ENCODE measurements at places on chromosomes 12 and 14.

- no peak for DNase-seq
Observed at GRCh38 chr14:26605602-26606001, 7.8 kb upstream of the NOVA1 start.

DNA sequence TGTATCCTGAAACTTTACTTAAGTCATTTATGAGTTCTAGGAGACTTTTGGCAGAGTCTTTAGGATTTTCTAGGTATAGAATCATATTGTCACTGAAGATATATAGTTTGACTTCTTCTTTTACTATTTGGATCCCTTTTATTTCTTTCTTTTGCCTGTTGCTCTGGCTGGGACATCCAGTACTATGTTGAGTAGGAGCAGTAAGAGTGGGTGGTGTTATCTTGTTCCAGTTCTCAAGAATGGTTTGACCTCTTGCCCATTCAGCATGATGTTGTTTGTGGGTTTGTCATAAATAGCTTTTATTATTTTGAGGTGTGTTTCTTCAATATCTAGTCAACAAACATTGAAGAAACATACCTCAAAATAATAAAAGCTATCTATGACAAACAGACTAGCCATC lies 35.0 kb downstream of the LIN7A start:
- no peak for DNase-seq

GRCh38 chr12:18551701-18552100 lies 186.1 kb downstream of the PLCZ1 start:
- DNase-seq: no peak

GRCh38 chr14:76546426-76547221 lies 170.7 kb downstream of the ESRRB start:
- no peak for DNase-seq

- DNase-seq: no peak
Observed at GRCh38 chr14:43184540-43184939, 1322.5 kb downstream of the FSCB start.

DNA sequence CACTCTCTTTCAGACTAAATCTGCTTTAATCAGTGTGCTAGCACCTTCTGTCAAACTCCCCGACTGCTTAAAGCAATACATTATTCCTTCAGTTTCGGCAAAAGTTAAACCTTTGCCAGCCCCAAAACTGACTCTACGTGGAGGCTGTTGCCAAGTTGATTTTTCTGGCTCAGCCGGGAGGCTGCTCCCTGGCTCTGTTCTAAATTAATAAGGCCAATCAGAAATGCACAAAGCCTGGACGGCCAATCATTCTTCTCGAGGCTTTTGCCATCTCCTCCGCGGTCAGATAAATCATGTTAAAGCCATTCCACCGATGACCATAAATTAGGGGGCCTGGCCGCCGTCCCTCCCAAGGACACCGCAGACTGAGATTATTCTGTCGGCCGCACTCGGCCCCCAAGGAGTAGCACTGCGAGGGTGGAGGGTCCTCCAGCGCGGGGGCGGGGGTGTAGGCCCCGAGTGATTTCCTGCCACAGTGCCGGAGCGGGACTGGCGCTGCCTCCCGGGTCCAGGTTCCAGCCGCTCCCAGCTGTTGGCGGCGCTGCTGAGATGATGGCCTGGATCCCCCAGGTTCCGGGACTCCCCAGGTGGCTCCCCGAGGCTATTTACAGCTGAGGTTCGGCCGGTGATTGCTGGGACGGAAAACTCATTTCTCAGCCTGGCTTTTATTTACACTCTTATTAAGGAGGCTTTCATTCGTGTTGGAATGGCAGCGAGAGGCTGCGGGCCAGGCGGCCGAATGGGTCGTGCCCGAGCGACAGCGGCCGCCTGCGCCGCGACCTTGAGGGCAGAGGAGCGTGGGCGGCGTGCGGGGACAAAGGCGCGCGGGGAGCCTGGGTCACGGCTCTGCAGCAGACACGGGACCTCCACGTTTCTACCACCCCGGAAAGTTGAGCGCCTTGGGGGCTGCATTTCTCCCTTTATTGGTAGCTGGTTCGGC lies 165.1 kb downstream of the MON2 start:
- DNase-seq: peak; percentile 21

DNA sequence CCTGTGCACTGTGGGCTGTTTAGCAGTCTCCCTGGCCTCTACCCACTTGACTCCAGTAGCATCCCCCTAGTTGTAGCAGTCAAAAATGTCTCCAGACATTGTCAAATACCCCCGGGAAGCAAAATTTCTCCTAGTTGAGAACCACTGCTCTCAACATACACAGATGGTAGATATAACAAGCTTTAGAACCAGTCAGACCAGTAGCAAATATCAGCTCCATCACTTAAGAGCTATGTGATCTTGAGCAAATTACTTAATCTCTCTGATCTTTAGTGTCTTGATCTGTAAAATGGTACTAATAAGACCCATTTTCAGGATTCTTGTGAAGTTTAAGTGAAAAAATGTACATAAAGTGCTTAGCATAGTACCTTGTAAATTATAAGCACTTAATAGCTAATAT lies 96.2 kb downstream of the DUSP6 start:
- DNase-seq: no peak

DNA sequence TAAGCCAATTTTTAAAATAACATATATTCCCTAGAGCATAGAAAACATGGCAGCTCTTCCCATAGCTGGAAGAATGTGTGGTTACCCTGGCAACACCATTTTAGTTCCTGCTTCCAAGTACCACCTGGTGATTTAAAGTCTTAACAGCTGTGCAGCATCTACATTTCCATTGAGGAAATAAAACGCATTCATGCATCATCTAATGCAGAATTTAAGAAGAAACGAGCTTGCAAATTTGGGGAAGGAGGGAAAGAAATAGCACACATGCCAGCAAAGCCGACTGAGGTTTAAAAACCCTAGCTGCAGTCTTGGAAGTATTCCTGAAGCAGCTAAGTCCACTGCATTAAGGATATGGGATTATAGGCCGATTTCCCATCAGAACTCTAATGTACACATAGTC lies 22.8 kb upstream of the SLC38A2 start:
- no peak for DNase-seq

- no peak for DNase-seq
Observed at GRCh38 chr14:89294060-89294459, 123.0 kb downstream of the FOXN3 start.

- no peak for DNase-seq
Observed at GRCh38 chr12:57613427-57614109, 2.3 kb downstream of the ARHGEF25 start.

- DNase-seq: no peak
Observed at GRCh38 chr14:34051966-34052657, 101.2 kb upstream of the EGLN3 start.

GRCh38 chr14:35944847-35945246 lies 118.7 kb downstream of the BRMS1L start:
- DNase-seq: no peak

- DNase-seq: no peak
Observed at GRCh38 chr12:25730489-25731349, 177.6 kb upstream of the LMNTD1 start.

DNA sequence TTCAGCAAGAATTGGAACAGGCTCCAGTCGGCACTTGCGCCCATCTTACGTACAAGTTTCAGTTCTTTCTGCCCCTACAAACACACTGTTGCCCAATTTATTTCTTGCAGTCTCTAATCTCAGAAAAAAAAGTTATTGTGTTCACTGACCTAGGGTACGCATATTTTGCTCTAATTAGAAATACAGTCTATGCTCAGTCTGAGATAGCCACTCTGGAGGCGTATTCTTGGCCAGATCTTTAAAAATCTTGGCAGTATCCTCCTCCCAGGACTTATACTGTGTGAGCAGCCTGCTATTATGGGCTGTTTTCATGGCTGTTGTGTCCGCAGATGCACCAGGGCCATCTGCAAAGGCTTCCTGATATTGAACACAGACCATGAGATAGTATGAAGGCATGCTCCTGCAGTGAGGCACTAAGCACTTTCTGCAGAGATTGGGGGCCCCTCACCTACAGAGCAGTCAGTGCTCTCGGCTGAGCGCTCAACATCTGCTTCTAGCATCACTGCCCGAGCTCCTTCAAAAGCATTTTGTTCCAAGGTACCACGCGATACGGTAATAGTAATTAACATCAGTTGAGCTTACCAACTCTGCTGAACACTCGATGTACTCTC lies 57.9 kb downstream of the PPM1H start:
- no peak for DNase-seq

GRCh38 chr12:39176356-39176755 lies 266.6 kb downstream of the KIF21A start:
- DNase-seq: no peak

DNA sequence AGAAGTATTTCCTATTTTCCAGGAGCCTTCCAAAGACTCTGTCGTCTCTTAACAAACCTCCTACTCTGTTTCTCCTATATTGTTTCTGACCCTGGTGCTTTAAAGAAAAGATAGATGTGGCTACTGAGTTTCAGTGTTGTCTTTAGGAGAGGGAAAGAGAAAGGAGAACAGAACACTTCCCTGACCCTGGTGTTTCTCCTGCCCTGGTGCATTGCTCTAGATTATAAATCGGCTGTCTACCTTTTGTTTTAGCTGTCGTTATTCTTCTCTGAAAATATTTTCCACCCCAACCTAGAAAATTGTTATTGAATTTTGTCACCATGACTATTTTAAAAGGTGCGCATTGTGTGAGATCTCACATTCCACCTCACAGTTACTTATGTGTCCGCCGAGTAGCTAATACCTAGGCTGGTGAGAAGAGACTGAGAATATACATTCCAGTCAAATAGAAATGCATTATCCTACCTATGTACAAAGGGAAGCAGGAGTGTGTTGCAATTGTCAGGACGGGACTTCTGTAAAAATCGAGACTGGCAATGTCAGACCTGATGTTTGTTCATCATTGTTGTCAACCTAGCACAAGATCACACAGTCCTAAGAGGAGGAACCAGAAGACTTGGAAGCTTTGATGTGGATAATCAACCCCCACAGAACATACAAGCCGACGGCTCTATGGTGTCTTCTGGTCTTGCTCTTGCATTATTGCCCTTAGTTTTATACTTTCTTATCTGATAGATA lies 108.7 kb upstream of the SLC38A4 start:
- no peak for DNase-seq

- DNase-seq: no peak
Observed at GRCh38 chr14:63928744-63929174, 76.0 kb downstream of the SYNE2 start.

- DNase-seq: no peak
Observed at GRCh38 chr14:103404920-103405319, 19.7 kb downstream of the MARK3 start.

GRCh38 chr14:102829016-102829548 lies 51.8 kb downstream of the TRAF3 start:
- DNase-seq: peak; percentile 93

- no peak for DNase-seq
Observed at GRCh38 chr14:58077621-58078020, 74.4 kb downstream of the ARMH4 start.

GRCh38 chr12:18576104-18576626 lies 161.6 kb downstream of the PLCZ1 start:
- DNase-seq: no peak

- no peak for DNase-seq
Observed at GRCh38 chr12:29546000-29546399, 48.5 kb upstream of the OVCH1 start.

DNA sequence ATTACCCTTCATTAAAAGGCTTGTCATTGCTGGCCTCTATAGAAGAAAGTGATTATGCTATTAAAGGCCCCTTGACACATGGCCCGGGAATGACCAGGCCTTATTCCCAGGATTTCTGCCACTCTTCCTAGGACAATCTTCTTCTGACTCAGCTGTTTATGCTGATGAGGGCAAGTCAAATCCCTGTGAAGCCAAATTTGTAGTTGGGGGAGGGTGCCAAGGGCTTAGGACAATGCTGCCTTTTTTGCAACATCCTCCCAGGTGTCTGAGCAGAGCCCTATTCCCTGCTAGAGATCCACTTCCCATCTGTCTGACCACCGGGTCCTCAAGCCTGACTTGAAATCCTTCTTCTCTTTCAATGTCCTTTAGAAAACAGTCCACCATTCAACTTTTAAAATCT lies 230.7 kb upstream of the SRRM4 start:
- DNase-seq: no peak

- DNase-seq: no peak
Observed at GRCh38 chr12:96034621-96035282, 635 bp downstream of the LTA4H start.

- no peak for DNase-seq
Observed at GRCh38 chr14:69696204-69696527, 70.8 kb upstream of the SRSF5 start.

DNA sequence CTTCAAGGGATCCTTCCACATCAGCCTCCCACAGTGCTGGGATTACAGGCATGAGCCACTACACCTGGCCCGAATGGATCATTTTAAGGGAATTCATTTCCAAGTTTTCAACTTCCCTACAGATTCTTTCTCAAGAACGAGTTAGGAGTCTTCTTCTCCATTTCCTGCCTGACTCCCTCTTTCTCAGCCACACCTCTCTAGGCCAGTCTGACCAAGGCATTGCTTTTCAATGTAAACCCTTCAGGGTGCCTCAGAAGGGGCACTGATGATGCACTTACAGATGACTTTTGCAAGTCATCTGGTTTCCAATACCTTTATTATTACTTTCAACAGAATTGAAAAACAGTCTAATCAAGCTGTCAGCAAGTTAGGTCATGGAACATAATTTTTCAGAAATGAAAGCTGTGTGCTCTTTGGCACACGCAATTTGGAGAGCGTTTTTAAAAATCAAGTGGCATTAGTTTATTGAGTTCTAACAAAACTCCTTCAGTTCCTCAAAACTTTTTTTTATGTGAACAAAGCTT lies 47.2 kb downstream of the SVOP start:
- no peak for DNase-seq

GRCh38 chr12:76109879-76110278 lies 25.4 kb upstream of the NAP1L1 start:
- no peak for DNase-seq

GRCh38 chr12:92732216-92732615 lies 29.4 kb downstream of the PLEKHG7 start:
- no peak for DNase-seq

- DNase-seq: no peak
Observed at GRCh38 chr14:101462726-101463565, 98.3 kb upstream of the DIO3 start.

GRCh38 chr14:100438678-100439592 lies 115.8 kb downstream of the SLC25A47 start:
- DNase-seq: peak; percentile 30

- DNase-seq: no peak
Observed at GRCh38 chr12:124130691-124131591, 157.9 kb downstream of the ZNF664 start.

- DNase-seq: no peak
Observed at GRCh38 chr12:50102646-50103309, 1.0 kb upstream of the GPD1 start.

DNA sequence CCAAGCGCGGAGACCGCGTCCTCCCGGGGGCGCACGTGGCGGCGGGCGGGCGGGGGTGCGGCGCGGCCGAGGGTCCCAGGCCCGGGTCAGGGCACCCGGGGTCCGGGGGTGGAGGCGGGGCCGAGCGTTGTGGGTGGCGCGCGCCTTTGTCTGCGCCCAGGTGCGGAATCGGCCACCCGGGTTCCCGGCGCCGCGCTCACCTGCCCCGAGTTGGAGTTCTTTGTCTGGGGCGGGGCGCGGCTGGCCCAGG lies 50.1 kb downstream of the LRCOL1 start:
- no peak for DNase-seq

- no peak for DNase-seq
Observed at GRCh38 chr14:100358396-100358795, 35.3 kb downstream of the SLC25A47 start.

Data from AG04450 (cell line).